ENCODE measurements at places on chromosomes 5 and 9. TPM values are rescaled to one million over a fixed set of nuclear protein-coding genes. Genes with fewer than 3 reads are reported as not detected.

Gene IL9
- not detected for total RNA-seq

Gene NFIL3
- total RNA-seq = 15.7 TPM

Gene ANKRD18A
- total RNA-seq = not detected

Gene ANKRD31
- 0.11 TPM for total RNA-seq

Gene C6
- 0.11 TPM for total RNA-seq

Gene HDAC3
- total RNA-seq = 49.4 TPM

Gene SPATA31E1
- under 0.01 TPM for total RNA-seq

Gene CAMK4
- 10.8 TPM for total RNA-seq

Gene SH3GL2
- 0.50 TPM for total RNA-seq

Gene PCDHA9
- total RNA-seq = 0.11 TPM

Gene PITX1
- 1.5 TPM for total RNA-seq

Gene TXNDC8
- not detected for total RNA-seq

All from uterine smooth muscle cell (primary cell).